GM23338 (cell line): ENCODE measurements at places on chromosomes 4 and X. TPM values are rescaled to one million over a fixed set of nuclear protein-coding genes. Genes with fewer than 3 reads are reported as not detected.
A peak's percentile ranks its signal among the peaks of the same experiment; 100 is the strongest.

- DNase-seq: peak; percentile 54
Observed at GRCh38 chr4:176789955-176790354, 2.8 kb downstream of the VEGFC start.

GRCh38 chr4:184322328-184323025 is 104.8 kb upstream of the ENPP6 start:
- no peak for DNase-seq

DNA sequence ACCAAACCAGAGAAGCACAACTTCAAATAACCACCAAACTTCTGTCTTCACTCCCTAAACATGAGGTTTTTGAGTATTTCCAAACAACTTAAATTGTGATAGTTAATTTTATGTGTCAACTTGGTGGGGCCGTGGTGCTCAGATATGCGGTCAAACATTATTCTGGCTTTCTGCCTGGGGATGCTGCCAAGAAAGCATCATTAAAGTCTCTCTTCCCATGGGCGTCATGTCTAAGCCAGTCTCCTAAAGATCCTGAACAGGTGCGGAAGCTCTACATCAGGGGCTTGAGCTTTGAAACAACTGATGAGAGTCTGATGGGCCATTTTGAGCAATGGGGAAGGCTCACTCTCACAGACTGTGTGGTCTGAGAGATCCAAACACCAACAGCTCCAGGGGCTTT is 24.1 kb upstream of the SOD3 start:
- DNase-seq: no peak

DNA sequence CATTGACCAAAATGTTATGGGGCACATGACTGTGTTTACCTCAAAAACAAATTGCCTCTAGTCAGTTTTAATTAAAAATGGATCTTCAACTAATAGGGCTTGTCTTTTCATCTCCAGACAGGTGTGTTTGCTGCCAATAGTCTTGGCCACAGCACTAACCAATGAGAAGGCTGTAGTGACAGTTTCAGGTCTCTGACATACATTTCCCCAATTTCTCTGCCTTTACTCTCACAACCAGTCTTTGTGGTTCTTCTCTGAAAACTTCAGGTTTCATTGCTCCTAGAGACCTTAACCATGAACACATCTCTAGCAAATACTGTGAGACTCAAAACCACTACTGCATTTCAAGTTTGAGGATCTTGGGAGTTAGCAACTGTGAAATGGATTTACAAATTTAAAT is 3.5 kb upstream of the EDNRA start:
- DNase-seq: no peak

DNA sequence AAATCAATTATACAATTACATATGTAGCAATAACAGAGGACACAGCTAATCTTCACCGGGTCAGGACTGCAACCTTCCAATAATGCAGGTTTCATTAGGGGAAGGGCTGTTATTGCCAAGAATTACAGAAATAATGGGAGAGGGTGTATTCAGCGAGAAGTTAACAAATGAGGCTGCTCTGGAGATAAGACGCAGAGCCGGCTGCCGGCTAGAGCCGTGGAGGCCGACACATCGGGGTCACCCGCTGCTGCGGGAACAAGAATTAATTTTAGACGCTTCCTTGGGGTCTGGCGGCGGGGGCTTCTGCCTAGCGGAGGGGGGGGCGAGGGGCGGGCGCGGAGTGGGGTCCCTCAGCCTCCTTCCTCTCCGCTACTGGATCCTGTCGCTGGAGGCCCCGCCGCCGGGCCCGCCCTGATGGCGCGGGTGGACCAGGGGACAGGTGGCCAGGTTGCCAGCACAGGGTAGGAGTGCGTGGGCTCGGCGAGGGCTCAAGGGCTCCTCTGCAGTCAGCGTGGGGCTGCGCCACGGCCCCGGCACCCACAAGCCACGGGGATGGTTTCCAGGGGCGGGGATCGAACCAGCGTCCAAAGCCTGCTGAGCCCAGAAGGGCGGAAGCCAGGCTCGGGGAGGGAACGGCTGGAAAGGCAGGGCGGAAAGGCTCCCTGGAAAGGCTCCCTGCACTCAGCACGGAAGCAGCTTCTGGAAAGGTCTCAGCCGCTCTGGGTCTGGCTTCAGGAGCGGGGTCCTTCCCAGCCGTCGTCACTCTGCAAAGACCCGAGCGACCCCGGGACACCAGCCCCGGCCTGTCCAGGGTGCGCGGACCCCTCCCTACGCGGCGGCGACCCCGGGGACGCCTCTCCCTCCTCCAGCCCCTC is 113.8 kb upstream of the NKX1-1 start:
- peak; percentile 40 for DNase-seq

DNA sequence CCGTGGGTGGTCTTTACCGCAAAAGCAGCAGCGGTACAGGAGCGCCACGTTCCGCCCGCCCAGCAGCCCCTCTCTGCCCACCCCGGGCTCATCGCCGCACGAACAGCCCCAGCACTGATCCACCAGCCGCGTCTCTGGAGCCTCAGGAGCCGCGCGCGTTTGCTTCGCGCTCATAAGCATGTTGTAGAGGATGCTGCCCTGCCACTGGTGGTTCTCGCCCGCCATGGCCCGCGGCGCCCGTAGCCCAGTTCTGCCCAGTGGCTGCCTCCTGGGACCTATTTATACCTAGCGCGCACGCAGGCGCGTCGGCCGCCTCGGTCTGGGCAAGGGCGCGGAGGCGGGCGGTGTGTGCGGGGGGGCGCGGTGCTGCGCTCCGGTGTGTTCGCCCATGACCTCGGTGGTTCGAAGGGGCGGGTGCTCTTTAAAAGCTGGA is at the start of gene NR0B1:
TSS of gene NR0B1 (minus strand) at position 252 of the 433 bp plus-strand sequence. CDS start at position 225, 27 bp downstream.
- DNase-seq: peak; percentile 34

DNA sequence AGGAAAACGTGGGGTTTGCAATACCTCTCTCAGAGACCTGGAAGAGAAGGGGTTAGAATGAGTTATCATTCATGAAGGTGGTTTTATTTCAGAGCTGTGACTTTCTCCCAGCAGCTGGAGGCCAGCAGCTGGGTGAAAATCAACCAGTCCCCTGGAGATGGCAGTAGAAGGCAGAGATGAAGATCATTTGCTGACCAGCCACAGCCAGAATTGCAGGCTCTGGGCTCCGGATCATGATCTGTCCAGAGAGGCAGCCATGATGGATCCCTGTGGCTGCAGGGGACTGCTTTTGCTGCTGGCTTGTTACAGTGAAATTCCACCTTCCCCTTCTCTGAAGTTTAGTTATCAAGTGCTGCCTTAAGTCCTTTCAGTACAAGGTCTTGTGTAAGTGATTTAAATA is 46.9 kb upstream of the TAB3 start:
- DNase-seq: peak; percentile 30

- no peak for DNase-seq
Observed at GRCh38 chr4:185202984-185203485, 765 bp downstream of the CFAP97 start.

- no peak for DNase-seq
Observed at GRCh38 chr4:83221897-83222441, 62.6 kb downstream of the COQ2 start.

- no peak for DNase-seq
Observed at GRCh38 chr4:181989071-181989470, 254.1 kb upstream of the TENM3 start.

- DNase-seq: peak; percentile 47
Observed at GRCh38 chr4:156971165-156971675, 379 bp downstream of the PDGFC start.

- DNase-seq: no peak
Observed at GRCh38 chr4:155889031-155889793, 14.3 kb upstream of the TDO2 start.

DNA sequence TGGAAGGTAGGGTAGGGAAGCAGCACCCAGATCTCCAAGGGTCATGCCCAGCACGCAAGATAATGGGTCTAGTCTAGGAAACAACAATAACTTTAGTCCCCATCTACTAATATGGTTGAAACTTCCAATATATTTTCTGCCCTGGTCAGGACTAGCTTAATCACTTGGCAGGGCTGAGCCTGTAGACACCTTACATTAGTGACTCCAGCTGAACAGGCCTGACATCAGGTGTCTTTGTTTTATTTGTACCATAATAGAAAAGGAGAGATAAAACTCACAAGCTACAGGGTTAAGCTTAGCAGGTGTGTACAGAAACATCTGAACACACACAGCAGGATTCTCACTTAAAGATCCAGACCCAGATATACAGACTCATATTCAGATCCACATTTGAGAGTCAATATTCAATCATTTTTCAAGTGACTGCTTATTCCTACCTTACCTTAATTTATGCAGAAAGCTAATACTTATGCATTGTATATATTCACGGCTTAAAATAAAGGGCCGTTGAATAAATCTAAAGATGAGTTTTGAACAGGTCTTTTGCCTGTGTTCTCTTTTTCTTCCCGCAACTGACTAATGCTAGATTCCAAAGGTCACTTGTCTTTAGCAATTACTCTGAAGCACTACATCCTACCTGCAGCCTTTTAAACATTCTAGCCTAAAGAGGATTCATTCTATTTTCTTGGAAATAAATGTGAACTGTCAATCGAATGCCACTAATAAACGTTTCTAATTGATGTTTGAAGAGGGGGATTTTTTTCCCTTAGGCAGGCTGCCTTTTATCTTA is 745.3 kb downstream of the RPA4 start:
- DNase-seq: no peak

DNA sequence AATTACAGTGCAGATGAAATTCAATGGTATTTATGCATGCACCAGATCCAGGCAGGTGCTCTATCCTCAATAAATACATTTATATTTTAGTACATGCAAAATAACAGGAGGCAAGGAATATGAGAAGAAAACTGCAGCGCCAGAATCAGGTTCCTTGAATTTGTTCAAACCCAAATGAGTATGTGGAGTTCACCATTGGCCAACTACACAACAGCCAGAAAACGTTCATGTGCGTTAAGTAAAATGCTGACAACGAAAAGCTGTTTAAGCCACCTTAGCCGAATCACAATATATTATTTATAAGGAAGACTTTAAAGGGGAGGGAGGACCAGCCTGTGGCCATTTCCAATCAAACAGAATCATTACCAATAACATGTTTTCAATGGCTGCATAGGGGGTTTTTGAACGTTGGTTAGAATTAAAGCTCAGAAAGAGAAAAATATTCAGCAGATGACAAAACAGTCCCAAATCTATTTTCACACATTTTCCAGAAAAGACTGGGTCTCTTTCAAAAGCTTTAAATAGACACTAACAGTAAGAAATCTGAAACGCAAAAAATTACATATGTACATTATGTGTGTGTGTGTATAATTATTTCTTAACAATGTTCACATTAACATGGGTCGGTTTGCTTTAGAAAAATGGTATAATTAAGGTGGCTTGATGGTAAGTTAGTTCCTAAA is 171.9 kb downstream of the LDB2 start:
- no peak for DNase-seq

MAGEA1 gene
- total RNA-seq: not detected in 2 replicates

SLC35A2 gene
- total RNA-seq: 16.4 and 17.7 TPM in 2 replicates

CENPVL2 gene
- total RNA-seq: 4.4 and 5.2 TPM in 2 replicates

MAOB gene
- 0.39 and 1.0 TPM in 2 replicates for total RNA-seq
